Parietal lobe (tissue), 2 donors: ENCODE measurements at places on chromosomes 13 and 19. TPM values are rescaled to one million over a fixed set of nuclear protein-coding genes. Genes with fewer than 3 reads are reported as not detected.

Gene PCDH20
- total RNA-seq = 5.3 TPM

Gene RBM42
- 18.8 TPM for total RNA-seq

Gene C1QTNF9B
- not detected for total RNA-seq

Gene CBARP
- 15.3 TPM for total RNA-seq

Gene ZNF541
- under 0.01 TPM for total RNA-seq

Gene SHKBP1
- total RNA-seq = 3.4 TPM

Gene ZFR2
- 15.0 TPM for total RNA-seq

Gene ZNF506
- 106 TPM for total RNA-seq

Gene PRX
- 1.9 TPM for total RNA-seq

Gene ACP7
- not detected for total RNA-seq

Gene CLEC11A
- total RNA-seq = 2.5 TPM

Gene TSPAN16
- not detected for total RNA-seq
